ENCODE measurements at places on chromosomes 5 and 9.
A peak's percentile ranks its signal among the peaks of the same experiment; 100 is the strongest.

DNA sequence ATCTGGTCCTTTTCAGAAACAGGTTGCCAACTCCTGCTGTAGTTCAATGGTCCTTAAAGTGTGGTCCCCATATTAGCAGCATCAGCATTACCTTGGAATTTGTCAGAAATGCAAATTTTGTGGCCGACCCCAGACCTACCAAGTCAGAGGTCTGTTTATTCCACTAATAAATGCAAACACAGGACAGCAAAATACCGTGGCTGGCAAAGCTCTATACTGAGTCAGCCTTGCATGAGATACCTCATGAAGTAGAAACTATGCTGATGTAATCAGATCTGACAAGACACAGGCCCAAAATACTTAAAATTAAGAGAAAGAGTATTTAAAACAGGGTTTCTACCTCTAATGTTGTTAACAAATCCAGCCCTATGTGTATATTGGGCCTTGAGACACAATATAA is 3.0 kb downstream of the GOLM1 start:
- peak; percentile 78 for DNase-seq

- peak; percentile 7 for DNase-seq
Measured at GRCh38 chr5:6554812-6555211, 78.0 kb downstream of the NSUN2 start.

DNA sequence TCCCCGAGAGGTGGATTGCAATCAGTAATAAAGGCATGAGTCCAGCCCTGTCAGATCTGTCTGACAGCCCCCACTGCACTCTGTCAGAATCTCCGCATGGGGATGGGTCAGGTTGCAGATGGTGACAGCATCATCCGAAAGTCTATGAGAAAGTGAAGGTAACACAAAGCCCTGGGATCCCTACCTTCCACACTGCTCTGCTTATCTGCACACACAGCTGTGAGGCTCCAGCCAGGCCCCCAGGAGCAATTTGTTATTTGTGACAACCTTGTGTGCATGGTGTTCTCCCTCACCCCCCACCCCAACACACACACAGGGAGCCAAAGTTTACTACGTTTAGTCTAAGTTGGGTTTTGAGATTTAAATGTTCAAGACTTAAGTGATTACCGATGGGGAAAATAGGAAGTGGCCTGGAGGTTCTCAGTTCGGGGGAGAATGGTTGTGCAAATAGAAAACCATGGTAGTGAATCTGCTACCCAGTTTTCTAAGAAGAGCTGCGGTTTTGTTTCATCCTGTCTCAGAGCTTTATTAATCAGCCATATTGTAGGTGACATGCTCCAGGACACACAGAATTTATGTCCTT is 92.7 kb downstream of the SV2C start:
- DNase-seq = no peak

DNA sequence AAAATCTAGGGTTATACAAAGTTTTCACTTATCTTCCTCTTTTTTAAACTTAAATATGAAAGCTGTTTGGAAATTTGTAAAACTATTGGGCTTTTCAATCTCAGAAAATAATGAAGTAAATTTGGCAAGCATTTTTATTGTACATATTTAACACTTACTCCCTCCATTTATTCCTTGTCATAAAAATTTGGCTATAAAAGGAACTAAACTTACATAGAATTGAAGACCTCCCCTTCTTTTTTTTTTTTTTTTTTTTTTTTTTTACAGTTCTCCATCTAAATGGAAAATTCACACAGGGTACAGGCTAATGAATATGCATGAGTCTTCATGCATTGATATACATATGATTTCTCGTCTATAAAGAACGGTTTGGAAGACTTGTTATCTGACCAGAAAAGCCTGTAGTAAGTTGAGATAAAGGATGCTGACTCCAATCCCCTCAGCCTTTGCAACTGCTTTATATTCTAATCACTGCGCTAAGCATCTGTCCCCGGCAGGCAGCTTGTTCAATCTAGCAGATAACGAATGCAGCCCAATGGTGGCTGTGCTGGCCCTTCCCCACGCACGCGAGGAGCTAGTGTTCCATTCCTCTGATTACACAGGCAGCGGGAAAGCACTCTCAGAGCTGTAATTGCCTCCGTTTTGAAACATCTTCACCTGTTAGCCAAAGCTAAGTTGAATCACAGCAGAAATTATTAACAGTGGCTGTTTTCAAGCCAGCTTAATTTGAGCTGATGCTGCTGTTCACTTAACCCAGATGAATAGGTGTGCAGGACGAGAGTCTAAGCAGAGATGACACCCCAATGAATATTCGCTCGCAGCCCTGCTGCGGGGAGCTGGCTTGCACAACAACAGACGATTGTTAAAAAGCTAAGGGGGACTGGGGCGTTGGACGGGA is 453.8 kb upstream of the ZNF608 start:
- DNase-seq = no peak

- DNase-seq = peak; percentile 87
Measured at GRCh38 chr5:142512043-142513042, 173.5 kb downstream of the FGF1 start.

DNA sequence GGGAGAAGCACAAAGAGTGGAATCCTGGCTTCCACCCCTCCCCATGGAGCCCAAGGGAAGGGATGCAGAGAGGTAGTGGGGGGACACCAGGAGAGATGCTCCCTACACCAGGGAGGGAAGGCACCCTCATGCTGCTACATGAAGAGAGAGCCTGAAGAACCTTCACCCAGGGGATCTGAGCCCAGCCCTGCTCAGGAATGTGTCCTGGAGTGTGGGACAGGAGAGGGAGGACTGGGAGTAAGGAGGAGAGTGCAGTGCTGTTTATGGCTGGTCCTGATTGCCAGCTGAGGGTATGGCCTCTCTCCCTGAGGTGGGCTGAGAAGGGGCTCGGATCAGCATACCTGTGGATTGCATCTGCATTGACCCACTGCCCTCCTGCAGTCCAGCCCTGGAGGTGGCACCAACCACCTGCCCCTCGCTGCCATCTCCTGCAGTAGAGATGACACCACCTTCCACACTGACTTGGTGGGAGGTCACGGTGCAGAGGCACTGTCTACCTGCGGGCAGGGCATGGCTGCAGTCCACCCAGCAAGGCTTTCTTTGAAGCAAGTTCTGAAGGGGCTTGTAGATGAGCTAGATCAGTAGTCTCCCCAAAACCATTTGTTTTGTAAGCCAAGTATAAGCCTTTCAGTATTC is 114.9 kb upstream of the SLC25A48 start:
- no peak for DNase-seq

- peak; percentile 73 for DNase-seq
Measured at GRCh38 chr5:179393078-179393477, 47.8 kb upstream of the ADAMTS2 start.

GRCh38 chr9:112890106-112891081 is at the start of gene SLC46A2:
TSS of gene SLC46A2 (minus strand) at chr9:112890876. CDS start at chr9:112890681, 195 bp downstream.
- DNase-seq = no peak

DNA sequence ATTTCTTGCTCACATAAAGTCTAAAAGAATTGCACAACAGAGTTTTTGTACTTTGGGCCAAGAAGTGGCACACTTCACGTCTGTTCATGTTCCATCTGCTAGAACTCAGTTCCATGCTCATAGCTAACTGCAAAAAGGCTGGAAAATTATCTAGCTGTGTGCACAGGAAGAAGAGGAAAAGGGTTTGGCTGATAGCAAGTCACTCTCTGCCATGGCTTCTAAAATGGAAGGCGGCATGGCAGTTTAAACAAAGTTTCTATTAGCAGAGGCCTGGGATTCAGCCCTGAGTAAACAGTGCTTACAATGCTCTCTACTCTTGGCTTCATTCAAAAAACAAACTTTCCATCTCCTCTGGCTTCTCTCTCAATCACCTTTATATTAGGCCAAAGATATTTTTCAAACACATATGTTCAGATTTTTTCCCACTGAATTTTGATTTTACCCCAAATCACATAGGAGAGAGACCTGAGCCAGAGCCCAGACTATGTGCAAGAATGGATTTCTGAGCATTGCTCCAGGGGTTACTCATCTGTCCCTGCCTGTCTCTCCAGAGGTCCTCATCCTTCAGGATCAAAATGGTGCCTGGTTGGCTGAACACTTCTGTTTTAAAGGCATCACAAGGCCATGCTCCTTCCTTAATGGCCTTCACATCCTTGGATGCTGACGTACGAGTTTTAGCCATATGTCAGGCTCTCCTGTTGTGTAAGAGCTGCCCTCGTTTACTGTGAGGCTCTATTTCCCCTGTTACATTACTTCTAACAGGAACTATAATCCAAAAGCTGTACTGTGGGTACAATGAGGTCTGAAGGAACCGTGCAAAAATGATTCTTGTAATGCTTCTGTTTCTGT is 226.6 kb downstream of the SAXO1 start:
- DNase-seq = no peak

GRCh38 chr9:128987805-128988204 is 40.3 kb downstream of the NUP188 start:
- peak; percentile 81 for DNase-seq

- peak; percentile 41 for DNase-seq
Measured at GRCh38 chr9:4743131-4743875, 2.3 kb upstream of the AK3 start.

DNA sequence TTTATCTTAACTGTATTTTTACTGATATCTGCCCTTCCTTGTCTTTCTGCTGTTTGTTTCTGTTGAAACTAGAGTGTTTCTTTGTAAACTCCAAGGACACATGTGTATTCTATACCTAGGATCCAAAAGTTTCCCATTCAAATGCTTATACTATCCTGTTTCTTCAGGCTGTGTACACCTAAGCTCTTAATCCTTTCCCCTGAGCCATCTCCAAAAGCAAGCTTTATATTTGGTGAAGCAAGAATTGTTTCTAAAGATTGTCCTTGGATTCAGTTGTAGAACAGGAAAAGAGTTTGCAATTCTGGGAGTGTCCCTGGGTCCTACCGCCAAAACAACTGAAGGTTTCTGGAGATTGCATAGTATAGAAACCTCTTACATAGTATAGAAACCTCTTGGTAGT is 65.9 kb downstream of the CWC27 start:
- peak; percentile 76 for DNase-seq

- peak; percentile 34 for DNase-seq
Measured at GRCh38 chr5:90056911-90057705, 352.4 kb downstream of the CETN3 start.

- no peak for DNase-seq
Measured at GRCh38 chr5:37370550-37370863, 399 bp downstream of the NUP155 start.

- DNase-seq = peak; percentile 95
Measured at GRCh38 chr9:99752417-99753109, 69.1 kb upstream of the NR4A3 start.

DNA sequence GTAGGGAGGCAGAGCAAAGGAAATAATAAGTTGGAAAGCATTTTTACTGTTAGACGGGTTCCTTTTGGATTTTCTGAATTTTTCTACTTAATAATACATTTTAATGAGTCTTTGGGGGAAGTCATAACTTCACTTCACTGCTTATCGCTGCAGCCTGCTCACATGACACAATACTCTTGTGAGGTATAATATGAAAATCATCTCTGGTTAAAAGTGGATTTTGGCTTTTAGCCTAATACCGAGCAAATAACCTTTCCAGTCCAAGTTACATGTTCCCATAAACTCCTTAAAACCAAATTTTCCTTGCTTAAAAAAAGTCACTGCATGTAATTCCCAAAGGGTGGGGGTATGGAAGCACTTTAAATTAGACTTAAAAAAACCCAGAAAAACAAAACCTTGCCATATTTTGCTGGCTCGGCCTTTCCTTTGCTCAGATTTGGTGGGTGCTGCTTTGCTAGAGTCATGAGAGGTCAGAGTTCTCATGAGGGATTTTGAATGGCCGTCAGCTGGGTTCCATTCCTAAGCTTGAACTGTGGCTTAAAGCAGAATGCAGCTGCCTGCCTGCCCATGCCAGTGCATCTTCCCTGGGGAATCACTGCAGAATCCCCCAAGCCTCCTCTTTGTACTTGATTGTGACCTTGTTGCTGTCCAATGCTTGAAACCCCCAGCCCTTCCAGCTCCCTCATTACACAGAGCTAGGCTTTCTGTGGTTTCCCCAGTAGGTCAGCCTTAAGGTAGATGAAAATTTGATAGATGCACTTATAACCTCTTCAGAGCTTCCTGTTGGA is 331.8 kb downstream of the KDM4C start:
- no peak for DNase-seq

GRCh38 chr9:60545878-60546385 is 368.3 kb upstream of the SPATA31A5 start:
- DNase-seq = no peak

GRCh38 chr9:38326122-38326521 is 66.4 kb upstream of the ALDH1B1 start:
- DNase-seq = no peak

DNA sequence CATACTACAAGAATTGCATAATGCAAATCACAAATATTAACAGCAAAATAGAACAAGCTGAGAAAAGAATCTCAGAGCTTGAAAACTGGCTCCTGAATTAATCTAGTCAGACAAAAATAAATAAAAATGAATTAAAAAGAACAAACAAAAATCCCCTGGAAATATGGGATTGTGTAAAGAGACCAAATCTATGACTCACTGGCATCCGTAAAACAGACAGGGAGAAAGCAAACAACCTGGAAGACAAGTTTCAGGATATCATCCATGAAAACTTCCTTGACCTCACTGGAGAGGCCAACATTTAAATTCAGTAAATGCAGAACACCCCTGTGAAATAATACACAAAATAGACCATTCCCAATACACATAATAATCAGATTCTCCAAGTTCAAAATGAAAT is 229.3 kb upstream of the CTNND2 start:
- no peak for DNase-seq

DNA sequence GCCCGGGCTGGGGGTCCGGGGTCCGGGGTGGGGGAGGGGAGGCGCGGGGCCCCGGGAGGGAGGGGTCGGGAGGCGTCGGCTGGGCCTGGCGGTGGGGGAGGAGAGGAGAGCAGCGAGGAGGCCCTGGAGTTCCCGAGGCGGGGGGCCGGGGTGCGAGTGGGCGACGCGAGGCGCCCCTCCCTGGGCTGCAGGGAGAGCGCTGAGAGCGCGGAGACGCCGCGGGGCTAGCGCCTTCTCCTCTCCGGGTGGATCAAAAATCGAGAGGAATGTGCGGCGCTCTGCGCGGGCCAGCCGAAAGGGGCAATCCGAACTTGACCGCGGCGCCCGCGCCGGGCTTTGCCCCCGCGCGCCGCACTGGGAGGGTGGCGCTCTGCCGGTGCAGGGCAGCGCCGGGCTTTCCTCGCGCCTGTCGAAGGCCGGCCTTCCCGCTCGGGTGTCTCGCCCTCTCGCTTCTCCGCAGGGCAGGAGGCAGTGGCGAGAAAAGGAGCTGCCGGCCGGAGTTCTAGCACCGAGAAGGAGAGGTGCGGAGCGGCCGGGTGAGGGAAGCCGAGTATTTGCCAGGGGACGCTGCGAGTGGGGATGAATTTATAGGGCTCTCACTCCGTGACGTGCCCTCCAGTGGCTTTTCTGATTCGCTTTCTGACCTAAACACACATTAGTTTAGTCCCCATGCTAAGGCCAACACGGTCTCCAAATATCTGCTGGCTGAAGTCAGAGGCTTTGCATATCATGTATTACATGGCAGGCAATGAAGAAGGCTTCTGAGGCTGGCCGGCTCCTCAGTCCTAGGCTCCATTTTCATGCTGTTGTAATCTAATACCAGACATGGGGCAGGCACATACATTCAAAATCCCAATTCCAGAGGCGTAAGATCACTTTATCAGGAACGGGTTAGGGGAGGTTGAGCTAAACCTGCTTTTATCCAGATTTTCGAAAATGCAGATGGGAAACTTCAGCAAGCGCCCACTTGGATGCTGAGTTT is 503 bp upstream of the GDNF start:
- peak; percentile 47 for DNase-seq

GRCh38 chr5:171874234-171874633 is 88.6 kb downstream of the SMIM23 start:
- peak; percentile 88 for DNase-seq
